Fibroblast of skin of abdomen (primary cell): ENCODE measurements at places on chromosomes 5 and 9.
A peak's percentile ranks its signal among the peaks of the same experiment; 100 is the strongest.

GRCh38 chr9:3528451-3528850, 2.6 kb upstream of the RFX3 start:
- DNase-seq = no peak

DNA sequence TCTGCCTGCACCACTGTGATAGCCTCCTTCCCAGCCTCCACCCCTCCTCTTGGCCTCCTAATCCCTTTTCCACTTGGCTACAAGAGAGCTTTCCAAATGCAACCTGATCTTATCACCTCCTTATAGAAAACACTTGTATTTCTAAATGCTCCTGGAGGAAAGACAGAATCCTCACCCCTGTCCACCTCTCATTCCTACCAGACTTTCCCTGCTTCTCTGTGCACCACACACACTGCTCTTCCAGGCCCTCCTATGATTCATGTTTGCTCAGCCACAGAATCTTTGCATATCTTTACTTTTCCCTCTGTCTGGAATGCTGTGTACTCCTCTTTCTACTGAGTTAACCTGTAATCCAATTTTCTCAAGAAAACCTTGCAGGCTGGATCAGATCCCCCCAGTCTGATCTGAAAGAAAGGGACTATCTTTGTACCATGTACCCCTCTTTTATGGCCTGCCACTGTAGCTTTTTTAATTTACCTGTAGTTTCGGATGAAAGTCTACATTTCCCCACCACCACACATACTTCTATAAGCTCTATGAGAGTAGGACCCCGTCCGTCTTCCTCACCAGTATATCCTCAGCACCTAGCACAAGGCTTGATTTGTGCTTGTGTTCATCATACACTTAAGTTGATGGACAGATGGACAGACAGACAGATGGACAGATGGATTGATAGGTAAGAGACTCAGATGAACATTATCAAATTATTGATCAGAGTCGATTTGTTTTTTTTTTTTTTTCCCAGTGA, 95.3 kb downstream of the GALNT10 start:
- peak; percentile 83 for DNase-seq

DNA sequence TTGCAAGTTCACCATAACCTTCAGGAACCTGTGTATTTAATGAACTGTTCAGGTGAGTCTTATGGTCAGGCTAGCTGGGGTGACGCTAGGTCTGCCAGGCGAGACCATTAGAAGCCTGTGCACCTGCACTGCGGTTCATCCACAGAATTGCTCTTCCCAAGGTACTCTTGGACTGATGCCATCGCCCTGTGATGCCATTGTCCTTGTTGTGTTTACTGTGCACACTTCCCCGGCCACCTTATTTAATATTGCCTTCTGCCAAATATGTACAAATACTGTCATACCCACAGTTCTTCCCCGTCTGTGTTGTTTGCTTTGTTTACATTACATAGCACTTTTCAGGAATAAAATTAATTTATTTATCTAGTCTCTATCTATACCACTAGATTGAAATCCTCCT, 66.3 kb downstream of the RCL1 start:
- no peak for DNase-seq

GRCh38 chr5:35813521-35813920, 43.2 kb upstream of the IL7R start:
- no peak for DNase-seq

- DNase-seq = no peak
Measured at GRCh38 chr5:96901841-96902240, 25.5 kb downstream of the ERAP2 start.

- no peak for DNase-seq
Measured at GRCh38 chr5:67997892-67998457, 217.6 kb upstream of the PIK3R1 start.

- DNase-seq = no peak
Measured at GRCh38 chr5:23727271-23727670, 219.9 kb downstream of the PRDM9 start.

DNA sequence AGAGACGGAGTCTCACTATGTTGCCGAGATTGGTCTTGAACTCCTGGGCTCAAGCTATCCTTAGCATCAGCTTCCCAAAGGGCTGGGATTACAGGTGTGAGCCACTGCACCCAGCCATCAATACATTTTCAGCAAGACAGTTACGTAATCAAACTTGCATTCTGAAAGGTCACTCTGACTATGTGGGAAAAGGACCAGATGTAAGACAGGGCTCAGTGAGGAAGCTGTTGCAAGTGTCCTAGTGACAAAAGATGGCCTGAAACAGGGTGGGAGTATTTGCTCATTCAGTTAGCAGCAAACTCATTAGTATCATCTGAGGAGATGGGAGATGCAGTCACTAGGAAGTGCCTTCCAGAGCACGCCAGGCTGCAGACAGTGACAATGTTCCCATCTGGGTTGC, 16.9 kb downstream of the MED27 start:
- DNase-seq = no peak

- no peak for DNase-seq
Measured at GRCh38 chr9:38687389-38687842, 32.5 kb downstream of the FAM240B start.

DNA sequence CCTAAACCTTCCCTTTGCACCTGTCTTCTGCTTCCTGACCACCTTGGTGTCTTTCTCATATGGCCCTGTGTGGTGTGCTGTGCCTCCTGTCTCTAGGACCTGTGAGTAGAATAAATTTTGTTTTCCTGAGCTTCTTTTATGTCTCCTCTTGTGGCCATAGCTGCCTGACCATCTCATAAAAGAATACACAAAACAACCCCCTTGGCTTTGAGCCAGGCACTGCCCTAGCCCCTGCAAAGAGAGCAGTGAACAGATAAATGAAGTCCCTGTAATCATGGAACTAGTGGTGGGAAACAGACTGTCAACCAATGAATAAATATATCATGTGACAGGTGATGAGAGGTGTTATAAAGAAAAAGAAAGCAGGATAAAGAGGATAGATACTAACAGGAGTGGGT, 485.1 kb downstream of the CSNK1G3 start:
- DNase-seq = no peak

- DNase-seq = no peak
Measured at GRCh38 chr5:146945617-146946084, 67.1 kb upstream of the PPP2R2B start.

GRCh38 chr9:129224618-129225489, 46.8 kb upstream of the IER5L start:
- no peak for DNase-seq
